Midbrain (tissue), 1 donor: ENCODE measurements at places on chromosomes 2 and 18.

- DNase-seq = no peak
Measured at GRCh38 chr18:47679864-47680263, 250.6 kb downstream of the SMAD2 start.

- no peak for DNase-seq
Measured at GRCh38 chr2:88016960-88017779, 823 bp upstream of the RNU2-63P start.

- no peak for DNase-seq
Measured at GRCh38 chr18:29250843-29251242, 1073.9 kb upstream of the CDH2 start.

GRCh38 chr18:10230072-10230471 is 224.4 kb upstream of the APCDD1 start:
- DNase-seq = no peak

DNA sequence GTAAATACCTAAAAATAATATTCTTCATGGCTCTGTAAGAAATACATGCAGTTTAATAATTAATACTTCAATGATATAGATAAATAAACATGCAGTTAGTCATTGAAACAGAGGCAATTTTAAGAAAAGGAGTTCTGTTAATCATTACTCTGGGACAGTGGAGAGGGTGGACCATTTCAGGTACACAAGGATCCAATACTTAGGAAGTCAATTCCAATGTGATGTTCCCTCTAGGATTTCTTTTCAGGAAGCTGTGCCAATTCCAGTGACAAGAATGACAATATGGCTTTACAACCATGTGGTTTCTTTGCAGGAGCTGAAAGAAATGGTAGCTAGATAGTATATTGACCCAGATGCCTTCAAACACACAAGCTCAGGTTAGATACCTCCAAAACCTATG is 175.8 kb upstream of the NETO1 start:
- DNase-seq = no peak

DNA sequence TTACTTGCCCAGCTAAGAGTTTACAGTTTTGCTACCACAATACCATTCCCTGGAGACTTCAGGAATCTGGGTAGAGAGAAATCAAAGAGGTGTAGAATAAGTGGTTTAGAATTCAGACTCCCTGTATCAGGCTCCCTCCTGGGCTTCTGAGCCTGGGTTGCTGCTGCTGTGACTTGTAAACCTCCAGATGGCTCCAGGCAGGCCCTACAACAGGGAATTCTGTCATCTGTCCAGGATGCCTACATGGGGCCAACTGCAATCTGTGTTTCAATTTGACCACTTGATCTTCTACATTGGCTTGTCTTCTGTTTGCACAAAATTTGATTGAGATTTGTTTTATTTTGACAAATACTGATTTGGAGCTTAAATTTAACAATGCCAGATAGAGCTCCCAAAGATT is 183.9 kb downstream of the RAD51AP2 start:
- DNase-seq = no peak

- no peak for DNase-seq
Measured at GRCh38 chr2:190596993-190597392, 51.9 kb upstream of the NAB1 start.

DNA sequence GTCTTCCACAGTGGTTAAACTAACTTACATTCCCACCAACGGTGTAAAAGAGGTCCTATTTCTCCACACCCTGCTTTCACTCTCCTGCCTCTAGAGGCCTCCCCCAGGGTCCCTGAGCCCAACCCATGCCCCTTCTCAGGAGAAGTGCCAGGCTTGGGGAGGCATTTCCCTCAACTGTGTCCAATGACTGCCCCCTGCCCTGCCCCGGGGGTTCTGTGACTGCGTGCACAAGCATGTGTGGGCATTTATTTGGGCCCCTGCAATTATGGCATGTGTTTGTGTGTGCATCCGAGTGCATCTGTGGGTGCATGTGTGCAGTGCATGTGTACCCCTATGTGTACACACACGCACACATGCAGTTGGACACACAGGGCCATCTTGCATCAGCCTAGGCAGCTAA is 57.3 kb downstream of the INHBB start:
- DNase-seq = no peak

DNA sequence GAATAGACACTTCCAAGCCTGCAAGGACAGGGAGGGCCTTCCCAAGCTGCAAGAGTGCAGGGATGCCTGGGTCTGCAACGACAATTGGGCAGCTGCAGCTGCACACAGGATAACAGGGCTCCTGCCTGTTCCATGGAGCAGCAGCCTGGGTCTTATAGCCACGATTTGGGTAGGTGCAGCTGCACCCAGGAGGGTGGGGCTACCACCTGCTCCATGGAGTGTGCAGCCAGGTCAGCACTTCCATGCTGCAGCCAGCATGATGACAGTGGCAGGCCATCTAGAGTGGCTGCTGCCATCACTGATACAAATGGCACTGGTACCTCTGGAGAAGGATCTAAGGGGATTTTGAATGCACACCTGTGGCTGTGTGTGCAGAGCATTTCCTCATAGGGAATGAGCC is 528.5 kb downstream of the DSC3 start:
- no peak for DNase-seq

- no peak for DNase-seq
Measured at GRCh38 chr2:223590964-223591363, 11.2 kb downstream of the SCG2 start.

DNA sequence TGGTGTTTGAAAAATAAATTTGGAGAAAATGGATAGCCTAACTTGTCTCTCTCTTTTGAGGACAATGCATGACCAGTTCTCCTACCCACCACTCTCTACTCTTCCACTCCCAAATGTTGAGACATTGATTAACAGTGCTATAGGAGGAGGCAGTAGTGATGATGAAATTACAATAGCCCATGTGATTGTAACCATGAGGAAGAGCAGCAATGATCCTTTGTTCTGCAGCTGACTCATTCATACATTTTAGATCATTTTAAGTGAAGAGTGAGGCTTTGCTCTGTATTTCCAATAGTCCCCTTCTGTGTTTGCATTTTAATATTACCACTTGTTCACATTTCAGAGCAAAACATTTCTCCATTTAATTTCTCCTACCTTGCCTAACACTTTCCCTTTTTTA is 592.3 kb downstream of the THSD7B start:
- DNase-seq = no peak

- DNase-seq = no peak
Measured at GRCh38 chr2:124343827-124344498, 318.9 kb downstream of the CNTNAP5 start.

GRCh38 chr2:230870544-230871360 is 6.0 kb downstream of the ITM2C start:
- DNase-seq = no peak

GRCh38 chr2:134558208-134558830 is 160.5 kb downstream of the TMEM163 start:
- no peak for DNase-seq

- peak; percentile 72 for DNase-seq
Measured at GRCh38 chr2:216698895-216699294, 3.5 kb upstream of the IGFBP5 start.

DNA sequence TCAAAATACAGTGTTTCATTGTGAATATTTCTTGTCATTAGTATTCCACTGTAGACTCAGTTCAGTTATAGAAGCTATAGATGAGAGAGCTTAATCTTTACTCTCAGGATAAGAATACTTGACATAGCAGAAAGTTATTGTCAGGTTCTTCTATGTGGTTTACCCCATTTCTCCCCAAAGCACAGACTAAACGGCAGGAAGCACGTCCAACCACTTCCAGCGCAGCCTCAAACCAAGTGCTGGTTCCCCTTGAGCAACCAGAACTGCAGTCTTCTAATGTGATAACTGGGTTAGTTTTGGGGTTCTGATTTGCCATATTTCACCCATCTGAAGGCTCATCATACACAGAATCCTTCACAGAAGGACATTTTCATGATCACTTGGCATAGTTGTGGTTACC is 324.7 kb downstream of the SLC8A1 start:
- DNase-seq = no peak

- no peak for DNase-seq
Measured at GRCh38 chr2:16038621-16039020, 98.3 kb downstream of the MYCN start.

DNA sequence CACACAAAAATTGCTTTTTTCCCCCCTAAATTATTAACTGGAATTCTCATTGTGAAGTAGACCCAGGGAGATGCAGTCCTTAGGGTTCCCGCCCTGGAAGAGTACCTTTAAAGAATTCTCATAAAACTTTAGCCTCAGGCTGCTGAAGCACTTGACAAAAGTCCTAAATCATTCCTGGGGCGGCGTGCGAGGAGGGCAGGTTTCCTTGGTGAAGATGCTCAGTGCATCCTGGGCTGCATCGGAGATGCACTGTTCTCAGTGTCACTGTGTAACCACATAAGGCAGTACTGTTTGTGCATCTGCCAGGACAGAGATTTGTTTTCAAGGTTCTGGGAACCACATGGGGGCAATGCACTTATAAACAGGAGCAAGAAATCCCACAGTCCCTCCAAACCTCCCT is 62.6 kb downstream of the ZNF236 start:
- no peak for DNase-seq

DNA sequence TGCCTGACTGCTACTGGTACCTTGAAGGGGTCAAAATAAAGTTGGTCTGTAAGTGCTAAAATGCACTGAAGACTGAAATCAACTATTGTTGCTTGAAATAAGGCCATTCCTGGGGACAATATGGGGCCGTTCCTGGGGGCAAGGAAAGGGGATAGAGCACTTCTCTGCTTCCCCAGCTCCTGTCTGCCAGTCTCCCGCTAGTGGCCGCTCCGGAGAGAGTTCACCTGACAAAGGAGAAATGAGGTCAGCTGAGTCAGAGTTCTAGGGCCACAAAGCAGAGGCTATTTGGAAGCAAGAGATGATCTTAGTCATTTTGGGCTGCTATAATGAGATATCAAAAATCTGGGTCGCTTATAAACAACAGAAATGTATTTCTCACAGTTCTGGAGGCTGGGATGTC is 345.9 kb downstream of the TSN start:
- DNase-seq = no peak

GRCh38 chr2:260507-261161 is 3.2 kb downstream of the SH3YL1 start:
- DNase-seq = no peak

- no peak for DNase-seq
Measured at GRCh38 chr2:134081238-134081938, 172.5 kb upstream of the MGAT5 start.

DNA sequence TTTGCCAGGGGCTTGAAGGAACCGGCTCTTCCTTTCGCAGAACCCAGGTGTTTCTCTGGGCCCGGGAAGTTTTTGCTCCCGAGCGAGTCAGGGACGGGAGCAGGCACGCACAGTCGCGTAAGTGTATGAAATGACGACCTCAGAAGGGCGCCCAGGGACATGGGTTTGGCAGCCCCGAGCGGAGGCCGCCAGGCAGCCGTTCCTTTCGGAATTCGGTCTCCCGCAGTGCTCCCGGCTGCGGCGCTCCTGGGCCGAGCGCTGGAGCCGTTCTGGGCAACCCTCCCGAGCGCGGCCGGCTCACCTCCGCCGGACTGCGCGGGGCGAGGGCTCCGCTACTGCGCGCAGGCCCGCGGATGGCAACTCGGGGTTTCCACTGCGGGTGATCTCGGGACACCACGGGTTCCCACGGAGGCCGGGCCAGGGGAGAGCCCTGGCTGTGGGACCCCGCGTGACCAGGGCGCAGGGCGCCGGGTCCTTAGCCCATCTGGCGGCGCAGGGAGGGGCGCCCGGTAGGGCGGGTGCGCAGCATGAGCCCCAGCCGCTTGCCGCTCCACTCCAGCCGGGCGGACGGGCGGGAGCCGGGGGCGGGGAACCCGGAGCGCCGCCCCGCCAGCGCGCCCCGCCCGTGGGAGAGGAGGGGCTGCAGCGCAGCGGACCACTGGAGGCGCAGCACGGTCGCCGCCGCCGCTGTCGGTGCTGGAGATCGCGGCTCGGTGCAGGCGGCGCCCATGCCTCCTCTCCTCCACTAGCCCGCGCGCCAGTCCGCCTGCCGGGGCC is at the start of gene OSBPL6:
TSS of gene OSBPL6 (plus strand) at position 690 of the 777 bp plus-strand sequence. CDS start 111,673 bp downstream, outside the sequence.
- DNase-seq = peak; percentile 83

GRCh38 chr18:59303656-59304195 is 14.7 kb downstream of the CPLX4 start:
- no peak for DNase-seq

DNA sequence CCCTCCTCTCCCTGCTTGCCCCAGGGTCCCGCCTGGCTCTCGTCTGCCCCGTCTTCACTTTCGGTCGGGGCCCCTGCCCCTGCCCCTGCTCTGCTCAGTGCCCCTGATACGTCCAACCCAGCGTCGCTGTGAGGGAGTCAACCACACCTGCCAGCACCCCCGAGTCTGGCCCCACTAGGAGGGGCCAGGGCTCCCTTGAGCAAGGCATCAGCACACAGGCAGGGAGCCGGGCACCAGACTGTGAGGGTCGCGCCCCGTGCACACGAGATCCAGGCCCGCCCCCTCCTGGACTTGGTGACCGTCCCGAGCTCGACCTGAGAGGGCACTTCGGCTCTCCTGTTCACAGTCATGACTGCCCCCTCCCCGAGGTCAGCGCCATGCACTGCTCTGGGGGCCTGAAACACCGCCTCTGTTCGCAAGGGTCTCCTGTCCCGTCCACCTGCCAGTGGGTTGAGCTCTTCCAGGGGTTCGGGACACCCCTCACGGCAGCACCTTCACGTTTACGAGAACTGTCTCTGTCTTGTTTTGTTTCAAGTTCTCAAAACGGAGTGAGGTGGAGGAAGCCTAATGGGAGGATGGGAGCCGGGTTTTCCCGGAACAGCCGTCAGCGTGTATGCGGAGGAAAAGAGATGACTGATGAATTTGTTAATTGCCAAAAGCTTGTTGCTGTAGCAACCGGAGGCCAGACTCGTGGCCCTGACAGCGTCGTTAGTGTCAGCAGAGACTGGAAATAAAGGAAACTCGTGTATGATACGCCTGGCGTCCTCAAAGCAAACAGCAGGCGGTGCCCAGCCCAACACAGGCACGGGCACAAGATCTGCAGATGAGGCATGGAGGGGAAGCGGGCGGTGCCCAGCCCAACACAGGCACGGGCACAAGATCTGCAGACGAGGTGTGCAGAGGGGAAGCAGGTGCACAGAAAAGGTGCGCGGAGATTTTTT is 48.2 kb upstream of the KCNG2 start:
- DNase-seq = no peak

DNA sequence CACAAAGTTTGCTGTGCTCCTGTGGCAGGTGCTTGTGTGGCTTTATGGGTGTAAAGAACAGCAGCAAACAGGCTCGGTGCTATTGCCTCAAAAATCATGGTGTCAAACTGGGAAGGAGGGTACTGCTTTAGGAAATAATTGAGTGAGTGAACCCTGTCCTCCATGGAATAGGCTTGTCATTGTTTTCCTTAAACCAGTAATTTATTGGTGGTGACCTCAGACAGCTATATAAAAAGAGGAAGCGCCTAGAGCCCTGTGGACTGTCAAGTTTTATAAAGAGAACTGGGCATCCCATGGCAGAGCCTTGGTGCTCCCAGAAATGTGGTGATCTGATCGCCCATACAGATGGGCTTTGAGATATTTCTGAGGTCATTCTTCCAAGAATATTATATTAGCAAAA is 4.7 kb upstream of the CXCR4 start:
- no peak for DNase-seq

DNA sequence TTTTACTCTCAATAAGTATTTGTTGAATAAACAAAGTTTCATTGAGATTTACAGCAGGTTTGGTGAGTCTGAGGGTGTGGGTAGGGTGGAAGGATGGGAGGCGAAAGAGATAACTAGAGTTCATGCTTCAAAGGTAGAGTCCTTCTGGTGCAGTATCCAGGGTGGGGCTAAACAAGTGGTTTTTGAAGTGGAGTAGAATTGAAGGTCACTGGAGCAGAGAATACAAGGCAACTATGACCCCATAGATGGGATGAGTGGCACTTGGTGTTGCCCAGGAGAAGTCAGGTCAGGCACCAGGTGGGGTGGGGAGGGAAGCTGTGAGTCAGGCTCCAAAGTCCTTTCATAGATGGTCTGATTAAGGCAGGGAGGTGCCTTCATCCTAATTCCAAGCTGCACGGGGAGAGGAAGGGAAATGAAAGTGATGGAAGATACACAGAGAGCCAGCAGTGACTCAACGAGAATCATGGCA is 6.6 kb upstream of the CAB39 start:
- DNase-seq = no peak
